ENCODE measurements at places on chromosomes 1 and 21. TPM values are rescaled to one million over a fixed set of nuclear protein-coding genes. Genes with fewer than 3 reads are reported as not detected.

Gene OR2G6
- not detected for polyA plus RNA-seq

Gene TACSTD2
- 2.6 TPM for polyA plus RNA-seq

Gene PGLYRP4
- polyA plus RNA-seq = 0.31 TPM

Gene C8A
- 0.34 TPM for polyA plus RNA-seq

Gene GJA8
- not detected for polyA plus RNA-seq

GRCh38 chr1:220685879-220686278, 4.3 kb upstream of the C1orf115 start:
- no peak for DNase-seq

DNA sequence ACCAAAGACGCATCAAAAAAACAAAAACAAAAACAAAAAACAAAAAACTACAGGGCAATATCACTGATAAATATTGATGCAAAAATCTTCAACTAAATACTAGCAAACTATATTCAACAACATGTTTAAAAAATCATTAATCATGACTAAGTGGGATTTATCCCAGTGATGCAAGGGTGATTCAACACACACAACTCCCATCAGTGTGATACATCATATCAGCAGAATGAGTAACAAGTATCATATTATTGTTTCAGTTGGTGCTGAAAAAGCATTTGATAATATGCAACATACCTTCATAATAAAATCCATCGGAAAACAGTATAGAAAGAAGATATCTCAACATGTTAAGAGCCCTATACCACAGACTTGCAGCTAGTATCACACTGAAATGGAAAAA, 953.0 kb downstream of the AMY1C start:
- DNase-seq = no peak

DNA sequence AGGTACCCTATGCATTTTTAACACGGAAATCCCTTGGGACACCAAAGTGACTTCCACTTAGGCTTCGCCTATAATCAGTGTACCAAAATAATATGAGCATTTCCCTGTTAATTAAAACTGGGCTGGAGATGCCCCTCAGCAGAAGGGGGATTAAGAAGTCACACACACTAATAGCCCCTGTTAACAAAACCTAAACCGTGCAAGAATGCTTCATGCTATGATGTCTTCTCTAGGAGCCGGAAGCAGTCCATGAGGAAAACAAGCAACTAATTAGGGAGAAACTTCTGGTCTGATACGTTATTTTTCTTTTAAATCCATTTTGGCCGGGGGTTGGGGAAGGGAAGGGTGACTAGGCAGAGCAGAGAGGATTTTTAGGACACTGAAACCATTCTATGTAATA, 123.4 kb downstream of the ESRRG start:
- no peak for DNase-seq

DNA sequence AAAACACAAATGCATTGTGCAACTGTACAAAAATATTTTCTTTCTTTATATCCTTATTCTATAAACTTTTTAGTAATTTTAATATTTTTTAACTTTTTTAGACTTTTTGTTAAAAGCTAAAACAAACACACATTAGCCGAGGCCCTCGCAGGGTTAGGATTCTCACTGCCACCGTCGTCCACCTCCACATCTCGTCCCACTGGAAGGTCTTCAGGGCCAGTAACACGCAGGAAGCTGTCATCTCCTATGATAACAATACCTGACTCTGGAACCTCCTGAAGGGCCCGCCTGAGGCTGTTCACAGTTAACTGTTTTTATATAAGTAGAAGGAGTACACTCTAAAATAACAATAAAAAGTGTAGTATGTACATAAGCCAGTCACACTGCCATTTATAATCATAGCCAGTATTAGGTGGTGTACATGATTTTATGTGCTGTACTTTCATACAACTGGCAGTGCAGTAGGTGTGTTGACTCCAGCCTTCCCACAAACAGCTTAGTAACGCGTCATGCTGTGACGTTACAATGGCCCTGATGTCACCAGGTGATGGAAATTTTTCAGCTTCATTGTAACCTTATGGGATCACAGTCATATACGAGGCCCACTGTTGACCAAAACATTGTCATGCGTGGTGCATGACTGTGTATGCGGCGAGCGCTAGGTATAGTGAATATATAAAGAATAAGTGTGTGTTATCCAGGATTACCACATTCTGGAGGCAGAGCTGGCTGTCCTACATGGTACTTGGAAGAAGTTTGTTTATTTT, 8.8 kb downstream of the TFF2 start:
- no peak for DNase-seq

DNA sequence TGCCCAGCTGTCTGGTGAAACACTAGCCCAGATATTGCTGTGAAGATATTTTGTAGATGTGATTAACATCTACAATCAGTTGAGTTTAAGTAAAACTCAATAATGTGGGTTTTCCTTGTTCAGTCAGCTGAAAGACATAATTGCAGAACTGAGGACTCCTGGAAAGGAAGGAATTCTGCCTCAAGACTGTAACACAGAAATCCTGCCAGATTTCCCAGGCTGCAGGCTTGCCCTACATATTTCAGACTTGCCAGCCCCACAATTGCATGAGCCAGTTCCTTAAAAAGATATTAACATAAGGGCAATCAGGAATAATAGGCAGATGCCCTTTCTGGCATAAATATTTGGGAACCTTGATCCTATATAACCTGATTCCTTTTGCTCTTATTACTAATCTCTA, 14.2 kb upstream of the NIBAN1 start:
- no peak for DNase-seq

DNA sequence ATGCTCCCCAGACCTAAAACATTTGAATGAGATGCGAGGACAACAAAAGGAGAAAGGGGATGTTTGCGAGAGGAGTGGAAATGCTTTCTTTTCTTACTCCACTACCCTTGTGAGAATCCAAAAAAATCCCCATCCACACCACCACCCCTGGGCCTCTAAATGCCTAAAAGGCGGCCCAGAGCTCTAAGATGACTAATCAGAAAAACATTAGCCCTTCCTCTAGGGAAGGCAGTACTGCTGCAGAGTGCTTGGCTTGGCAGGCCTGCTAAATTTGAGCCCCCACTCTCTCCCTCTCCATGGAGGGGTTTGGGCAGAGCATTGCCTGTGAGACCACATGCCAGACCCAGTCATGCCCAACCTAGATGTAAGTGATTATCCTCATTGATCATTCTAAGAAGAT, 347.9 kb downstream of the USH2A start:
- DNase-seq = no peak

GRCh38 chr1:115412733-115413132, 74.7 kb upstream of the NGF start:
- DNase-seq = no peak

DNA sequence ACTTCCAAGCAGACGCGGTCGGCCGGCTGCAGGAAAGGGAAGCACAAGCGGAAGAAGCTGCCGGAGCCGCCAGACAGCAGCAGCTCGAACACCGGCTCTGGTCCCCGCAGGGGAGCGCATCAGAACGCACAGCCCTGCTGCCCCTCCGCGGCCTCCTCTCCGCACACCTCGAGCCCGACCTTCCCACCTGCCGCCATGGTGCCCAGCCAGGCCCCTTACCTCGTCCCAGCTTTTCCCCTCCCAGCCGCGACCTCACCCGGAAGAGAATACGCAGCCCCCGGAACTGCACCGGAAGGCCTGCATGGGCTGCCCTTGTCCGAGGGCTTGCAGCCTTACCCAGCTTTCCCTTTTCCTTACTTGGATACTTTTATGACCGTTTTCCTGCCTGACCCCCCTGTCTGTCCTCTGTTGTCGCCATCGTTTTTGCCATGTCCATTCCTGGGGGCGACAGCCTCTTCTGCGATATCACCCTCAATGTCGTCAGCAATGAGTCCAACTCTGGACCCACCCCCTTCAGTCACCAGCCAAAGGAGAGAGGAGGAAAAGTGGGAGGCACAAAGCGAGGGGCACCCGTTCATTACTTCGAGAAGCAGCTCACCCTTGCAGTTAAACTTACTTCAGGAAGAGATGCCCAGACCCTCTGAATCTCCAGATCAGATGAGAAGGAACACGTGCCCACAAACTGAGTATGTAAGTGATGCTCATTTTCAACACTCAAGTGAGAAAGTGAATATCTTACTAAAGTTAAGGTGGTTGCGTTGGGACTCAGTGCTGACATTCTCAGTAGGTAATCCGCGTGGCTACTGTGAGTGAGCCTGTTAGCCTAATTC, 25.5 kb downstream of the UTS2 start:
- no peak for DNase-seq

DNA sequence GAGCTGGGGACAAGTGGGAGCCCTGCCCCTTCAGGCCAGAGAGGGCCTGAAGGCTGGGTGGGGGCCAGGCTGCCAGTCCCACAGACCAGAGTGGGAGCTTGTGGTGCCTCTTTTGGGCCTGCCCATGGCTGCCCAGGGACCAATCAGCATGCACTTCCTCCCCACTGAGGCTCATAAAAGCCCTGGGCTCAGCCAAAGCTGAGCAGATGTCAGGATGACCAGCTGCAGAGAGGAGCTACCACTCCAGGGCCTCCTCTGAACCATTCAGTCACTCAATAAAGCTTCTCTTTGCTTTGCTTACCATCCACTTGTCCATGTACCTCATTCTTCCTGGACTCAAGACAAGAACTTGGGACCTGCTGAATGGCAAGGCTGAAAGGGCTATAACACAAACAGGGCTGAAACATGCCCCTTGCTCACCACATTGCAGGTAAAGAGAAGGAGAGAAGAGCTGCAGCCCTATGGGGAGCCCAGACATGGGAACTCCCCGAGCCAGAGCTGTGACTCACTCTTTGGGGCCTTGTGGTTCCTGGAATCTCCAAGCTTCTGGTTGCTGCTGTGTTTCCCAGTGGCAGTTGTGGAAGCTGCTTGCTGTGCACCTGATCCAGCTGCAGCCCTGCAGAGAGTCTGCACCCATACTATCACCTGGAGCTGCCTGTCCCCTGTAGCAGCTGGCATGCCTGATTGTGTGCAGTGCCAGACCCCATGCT, 82.0 kb downstream of the OLFML3 start:
- no peak for DNase-seq

- DNase-seq = no peak
Measured at GRCh38 chr1:89629146-89629545, 3.8 kb upstream of the LRRC8C start.

- peak; percentile 66 for DNase-seq
Measured at GRCh38 chr1:6961905-6962477, 176.7 kb downstream of the CAMTA1 start.

DNA sequence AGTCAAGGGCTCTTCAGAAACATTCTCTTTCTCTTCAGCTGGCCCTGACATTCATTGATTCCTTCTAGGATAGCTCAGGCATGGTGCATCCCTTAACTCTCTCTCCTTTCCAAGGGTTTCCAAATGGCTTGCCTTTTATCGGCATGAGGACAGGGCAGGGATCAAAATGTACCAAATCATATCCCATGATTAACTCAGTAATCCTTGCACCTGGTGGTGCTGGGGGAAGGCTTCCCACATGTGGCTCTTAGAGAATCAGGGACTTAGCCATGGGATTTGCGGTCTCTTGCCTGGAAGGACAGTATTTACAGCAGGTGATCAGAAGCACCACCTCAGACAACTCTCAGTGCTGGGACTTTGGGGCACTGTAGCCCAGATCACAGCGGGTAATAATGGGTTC, 46.2 kb upstream of the EDEM3 start:
- no peak for DNase-seq
